Spleen (tissue), 13 donors: ENCODE measurements at places on chromosomes 13 and 19.

DNA sequence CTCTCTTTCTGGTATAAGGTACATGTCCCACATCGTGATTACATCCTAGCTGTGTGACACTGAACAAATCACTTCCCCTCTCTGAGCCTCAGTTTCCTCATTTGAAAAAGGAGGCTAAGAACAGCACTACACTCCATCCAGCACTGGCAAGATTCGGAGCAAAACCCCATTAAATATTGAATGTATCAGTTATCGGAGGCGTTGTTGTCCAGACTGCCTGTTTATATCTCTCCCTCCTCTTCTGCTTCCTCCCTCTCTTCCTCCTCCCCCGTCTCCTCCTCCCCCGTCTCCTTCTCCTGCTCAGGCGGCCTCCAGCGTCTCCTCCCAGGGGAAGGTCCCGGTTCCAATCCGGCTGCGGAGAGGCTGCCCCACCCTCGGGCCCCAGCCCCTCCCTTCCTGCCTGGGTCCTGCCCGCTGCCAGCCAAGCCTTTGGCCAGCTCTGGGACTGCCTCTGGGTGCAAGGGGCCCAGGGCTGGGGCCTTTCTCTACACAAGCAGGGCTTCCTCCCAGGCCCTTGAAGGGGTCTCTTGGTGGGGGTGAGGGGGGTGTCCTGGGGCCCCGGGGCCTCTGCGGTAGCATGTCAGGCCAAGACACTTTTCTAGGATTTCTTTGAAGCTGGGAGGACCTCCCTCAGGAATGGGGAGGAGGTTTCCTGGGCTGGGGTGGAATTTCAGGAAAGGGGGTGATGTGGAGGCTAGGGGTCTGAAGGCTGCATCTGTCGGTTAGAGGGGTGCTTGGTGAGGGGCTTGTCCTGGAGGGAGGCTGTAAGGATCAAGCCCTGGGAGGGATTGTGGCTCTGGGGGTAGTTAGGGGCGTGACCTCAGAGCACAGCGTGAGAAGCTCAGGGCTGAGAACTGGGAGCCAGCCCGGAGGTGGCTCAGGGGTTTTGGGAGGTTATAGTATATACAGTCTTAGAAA lies 1.9 kb downstream of the RRAS start:
- DNase-seq = peak; percentile 91

DNA sequence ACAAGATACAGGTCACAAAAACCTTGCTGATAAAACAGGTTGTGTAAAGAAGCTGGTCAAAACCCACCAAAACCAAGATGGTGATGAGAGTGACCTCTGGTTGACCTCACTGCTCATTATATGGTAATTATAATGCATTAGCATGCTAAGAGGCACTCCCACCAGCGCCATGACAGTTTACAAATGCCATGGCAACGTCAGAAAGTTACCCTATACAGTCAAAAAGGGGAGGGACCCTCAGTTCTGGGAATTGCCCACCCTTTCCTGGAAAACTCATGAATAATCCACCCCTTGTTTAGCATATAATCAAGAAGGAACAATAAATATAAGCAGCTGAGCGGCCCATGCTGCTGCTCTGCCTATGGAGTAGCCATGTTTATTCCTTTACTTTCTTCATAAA lies 434.1 kb downstream of the ZNF536 start:
- no peak for DNase-seq

GRCh38 chr13:92459306-92459705 lies 767.3 kb upstream of the GPC6 start:
- DNase-seq = no peak

DNA sequence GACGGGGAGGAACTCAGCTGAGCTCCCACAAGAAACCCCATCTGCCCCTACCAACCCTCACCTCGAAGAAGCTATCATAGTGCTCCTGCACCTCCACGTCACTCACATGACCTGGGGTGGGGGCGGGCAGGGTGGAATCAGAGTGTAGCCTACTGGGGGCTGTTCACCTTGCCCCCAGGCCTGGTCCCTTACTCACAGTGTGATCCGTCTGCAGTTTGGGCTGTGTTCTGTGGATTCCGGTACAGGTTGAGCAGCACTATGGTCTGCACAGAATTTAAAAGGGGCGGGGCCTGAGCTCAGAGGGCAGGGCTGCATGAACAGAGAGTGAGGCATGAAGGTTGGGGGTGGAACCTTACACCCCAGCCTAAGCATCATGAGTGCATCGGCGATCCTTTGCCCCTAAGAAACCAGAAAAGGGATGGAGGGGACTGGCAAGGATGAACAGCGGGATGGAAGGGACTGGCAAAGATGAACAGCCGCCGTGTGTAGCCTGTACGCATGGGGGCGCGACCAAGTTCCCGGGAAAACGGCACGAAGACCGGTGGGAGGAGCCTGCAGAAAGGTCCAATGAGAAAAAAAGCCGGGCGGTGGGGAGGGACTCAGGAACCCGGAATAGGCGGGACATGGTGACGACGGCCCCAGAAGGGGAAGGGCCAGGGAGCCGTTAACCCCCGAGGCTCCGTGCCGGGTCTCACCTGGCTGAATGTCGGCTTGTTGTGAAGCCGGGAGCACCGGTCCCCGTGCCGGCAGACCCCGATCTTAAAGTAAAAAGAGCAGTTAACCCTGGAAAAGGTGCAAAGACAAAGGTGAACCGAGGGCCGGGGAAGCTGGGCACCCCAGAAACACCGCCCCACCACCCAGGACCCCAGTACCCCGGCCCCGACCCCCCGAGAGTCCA lies 539 bp downstream of the U2AF1L4 start:
- peak; percentile 98 for DNase-seq

GRCh38 chr13:41641961-41642360 lies 184.6 kb downstream of the RGCC start:
- DNase-seq = no peak

DNA sequence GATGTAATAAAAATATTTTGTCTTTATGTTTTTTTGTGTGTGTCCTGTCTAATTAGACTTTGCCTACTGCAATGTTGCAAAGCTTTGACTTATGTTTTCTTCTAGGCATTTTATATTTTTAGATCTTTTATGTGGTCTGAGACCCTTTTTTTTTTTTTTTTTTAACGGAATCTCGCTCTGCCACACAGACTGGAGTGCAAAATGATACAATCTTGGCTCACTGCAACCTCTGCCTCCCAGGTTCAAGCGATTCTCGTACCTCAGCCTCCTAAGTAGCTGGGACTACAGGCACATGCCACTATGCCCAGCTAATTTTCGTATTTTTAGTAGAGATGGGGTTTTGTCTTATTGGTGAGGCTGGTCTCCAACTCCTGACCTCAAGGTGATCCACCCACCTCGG lies 8.5 kb upstream of the ZNF304 start:
- no peak for DNase-seq

DNA sequence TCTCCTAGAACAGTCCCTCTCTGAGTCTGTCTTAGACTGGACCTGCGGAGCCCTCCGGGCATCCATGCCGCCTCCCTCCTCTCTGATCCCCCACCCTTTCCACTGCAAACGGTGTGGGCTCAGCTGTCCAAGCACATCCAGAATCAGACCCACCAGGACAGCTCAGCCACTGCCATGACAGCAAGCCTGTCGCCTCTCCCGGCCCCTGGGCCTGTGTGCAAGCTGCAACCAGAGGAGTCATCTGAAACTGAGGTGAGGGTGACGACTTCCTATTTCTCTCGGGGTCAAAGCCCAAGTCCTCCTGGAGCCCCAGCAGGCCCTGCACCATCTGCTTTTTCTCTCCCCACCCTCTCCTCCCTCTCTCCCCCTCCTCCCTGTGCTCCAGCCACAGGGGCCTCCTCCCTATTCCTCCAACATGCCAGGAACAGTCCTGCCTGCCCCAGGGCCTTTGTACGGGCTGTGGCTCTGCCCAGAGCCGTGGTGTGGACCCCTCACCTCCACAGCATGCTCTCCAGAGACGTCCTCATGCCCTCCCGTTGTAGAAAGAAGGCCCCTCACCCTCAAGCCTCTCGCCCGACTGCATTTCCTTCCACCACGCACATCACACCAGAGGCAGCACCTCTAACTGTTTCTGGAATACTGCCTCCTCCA lies 23.5 kb upstream of the MYDGF start:
- no peak for DNase-seq

DNA sequence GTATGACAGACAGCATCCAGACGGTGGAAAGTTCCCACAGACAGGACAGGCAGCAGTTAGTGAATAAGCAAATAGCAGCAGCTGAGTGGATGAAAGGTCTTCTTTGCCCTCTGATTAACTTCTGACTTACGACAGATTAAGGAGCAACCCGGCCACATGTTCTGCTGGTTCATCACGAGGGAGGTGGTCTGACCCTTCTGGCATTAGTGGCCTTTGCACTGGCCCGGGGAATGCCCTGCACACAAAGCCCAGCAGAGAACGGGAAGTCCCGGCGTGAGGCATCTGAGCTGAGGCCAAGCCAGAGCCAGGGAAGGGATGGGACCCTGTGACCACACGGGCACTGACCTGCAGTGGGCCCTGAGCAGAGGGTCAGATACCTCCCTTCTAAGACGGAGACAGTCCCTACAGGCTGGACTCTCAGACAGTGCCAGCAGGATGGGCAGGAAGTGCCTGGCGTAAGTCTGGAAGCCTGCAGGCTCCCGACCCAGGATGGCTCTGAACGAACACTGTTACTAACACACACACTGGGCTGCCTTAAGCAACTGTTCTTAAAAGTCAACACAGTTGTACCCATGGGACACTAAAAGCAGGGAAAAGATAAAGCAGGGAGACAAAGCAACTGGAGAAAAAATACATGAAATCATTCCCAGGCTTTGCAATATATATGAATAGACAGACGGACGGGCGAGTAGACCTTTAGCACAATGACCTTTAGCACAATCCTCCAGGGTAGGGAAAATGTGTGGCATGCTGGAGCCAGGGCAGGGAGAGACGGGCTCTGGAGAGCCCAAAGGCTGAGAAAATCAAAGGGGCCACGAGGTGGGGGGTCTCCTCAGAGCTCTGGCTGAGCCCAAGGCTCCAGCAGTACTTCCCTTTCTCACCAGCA lies 6.3 kb downstream of the C19orf12 start:
- peak; percentile 67 for DNase-seq

DNA sequence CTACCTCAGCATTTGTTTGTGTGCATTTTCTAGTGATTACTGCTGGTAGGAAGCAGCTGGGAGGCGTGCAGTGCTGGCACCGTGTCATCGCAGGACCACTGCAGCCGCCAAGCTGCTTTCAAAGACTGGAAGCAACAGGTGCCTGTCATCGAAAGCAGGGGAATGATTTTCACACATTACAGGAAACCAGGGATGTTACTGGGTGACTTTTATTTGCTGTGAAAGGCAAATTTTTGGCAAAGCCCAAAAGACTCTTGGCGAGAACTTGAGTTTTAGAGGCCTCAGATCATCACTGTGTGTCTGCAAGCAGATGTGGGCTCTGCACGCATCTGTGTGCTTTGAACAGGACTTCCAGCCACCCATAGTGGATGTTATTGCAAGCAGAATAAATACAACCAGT lies 176.4 kb downstream of the FLT1 start:
- DNase-seq = no peak

- no peak for DNase-seq
Measured at GRCh38 chr13:95710313-95710712, 33.4 kb downstream of the DNAJC3 start.

- DNase-seq = no peak
Measured at GRCh38 chr13:21753117-21753729, 82.3 kb downstream of the FGF9 start.

GRCh38 chr19:54199401-54199800 lies 1.3 kb upstream of the RPS9 start:
- no peak for DNase-seq

DNA sequence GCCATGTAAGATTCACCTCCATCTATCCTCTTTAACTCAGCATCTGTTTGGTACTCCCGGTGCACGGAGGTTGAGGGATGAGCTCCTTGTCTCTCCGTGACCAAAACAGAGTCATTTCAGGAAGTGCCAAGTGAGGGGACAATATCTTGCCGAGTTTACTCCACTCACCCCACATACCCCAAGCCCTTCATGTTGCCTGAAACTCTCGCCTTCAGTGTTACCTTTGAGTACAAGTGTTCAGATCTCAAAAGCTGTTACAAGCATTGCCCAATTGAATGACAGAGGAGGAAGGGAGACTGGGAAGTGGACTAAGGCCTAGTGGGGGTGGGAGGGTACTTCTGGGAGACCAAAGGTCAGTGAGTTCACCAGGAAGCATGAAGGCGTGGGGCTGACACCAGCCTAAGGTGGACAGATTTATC lies 6.0 kb upstream of the SIGLEC12 start:
- DNase-seq = no peak

DNA sequence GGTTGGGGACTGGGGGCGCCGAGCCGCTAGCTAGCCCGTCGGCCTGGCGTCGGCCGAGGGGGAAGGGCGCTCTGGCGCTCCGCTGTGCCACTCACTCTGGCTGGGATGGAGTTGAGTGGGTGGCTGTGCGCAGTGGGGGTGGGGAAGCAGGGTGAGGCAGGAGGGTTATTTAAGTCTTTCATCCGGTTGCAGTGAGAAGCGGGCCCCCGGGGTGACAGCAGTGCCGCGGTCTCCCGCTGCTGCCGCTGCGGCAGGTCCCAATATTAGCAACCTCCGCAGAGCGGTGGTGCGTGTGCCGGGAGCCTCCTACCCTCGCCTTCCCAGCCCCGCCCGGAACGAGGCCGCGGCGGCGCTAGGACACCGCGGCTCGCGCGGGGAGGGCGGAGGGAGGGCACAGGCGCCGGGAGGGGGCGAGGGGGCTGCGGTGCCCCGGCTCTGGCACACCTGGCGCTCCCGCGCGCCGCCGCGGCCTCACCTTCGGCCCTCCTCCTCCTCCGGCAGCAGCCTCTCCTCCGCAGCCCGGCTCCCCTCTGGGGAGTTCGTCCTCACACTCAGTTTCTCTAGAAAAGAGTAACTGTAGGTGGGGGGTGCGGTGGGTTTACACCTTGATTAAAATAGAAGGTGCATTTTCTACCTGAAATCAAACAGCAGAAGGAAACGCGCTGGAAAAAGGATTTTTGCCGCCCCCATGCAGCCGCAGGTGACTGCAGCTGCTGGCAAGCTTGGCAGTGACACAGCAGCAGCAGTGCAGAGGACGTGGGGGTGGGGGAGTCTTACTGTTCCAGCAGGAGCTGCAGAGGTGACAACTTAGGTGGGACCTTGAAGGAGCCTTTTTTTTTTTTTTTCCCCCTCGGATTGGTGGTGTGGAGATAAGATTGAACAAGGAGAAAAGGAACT lies 4.5 kb downstream of the FGF9 start:
- DNase-seq = peak; percentile 81

GRCh38 chr19:2628597-2628996 lies 73.9 kb downstream of the GNG7 start:
- DNase-seq = no peak

- no peak for DNase-seq
Measured at GRCh38 chr13:46403851-46404732, 17.0 kb upstream of the RUBCNL start.

DNA sequence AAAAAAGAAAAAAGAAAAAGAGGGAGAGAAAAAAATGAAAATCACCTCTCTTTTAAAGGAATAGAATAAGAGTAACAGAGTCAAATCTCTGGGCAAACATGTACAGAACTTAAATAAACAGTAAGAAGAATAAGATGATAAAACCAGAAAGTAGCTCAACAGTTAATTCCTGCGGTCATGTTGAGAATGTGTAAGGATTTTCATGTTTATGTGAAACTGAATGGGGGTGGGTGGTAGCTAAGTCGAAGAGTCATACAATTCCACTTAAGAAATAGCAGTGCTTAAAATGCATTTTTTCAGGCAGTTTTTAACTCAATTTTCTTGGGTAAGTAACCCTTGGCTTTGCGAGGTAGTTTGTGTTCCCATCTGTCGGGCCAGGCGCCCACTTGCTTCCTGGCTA lies 60.9 kb downstream of the PEX11G start:
- DNase-seq = no peak
